ENCODE measurements at places on chromosomes 4 and X. TPM values are rescaled to one million over a fixed set of nuclear protein-coding genes. Genes with fewer than 3 reads are reported as not detected.

GRCh38 chrX:28843817-28844216, 256.6 kb downstream of the IL1RAPL1 start:
- no peak for DNase-seq

- DNase-seq, result peak; percentile 90
Measured at GRCh38 chr4:113682730-113683537, 78.6 kb downstream of the CAMK2D start.

GRCh38 chrX:112536544-112536943, 143.2 kb downstream of the LHFPL1 start:
- DNase-seq, result no peak

GRCh38 chr4:185859111-185859510, 47.1 kb upstream of the SORBS2 start:
- no peak for DNase-seq

UNC5C gene
- under 0.01 TPM for total RNA-seq

DNA sequence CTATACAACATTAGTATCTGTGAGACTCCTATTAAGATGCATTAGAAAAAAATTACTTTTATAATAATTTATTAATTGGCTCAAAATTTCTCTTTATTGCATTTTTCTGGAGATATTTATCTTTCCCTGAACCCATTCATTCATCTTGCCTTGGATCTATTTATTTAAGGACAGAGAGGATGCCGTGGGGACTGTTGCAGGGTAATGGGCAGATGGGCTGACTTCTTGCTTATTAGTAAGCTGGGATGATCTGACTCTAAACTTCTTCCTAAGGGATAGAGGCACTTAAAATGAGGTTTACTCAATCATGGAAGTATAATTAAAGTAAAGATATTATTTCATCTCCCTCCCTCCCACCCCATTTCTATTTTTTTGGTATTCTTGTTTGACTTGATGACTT, 18.2 kb upstream of the ANK2 start:
- DNase-seq, result no peak

All from IMR-90 (cell line).